ENCODE measurements at places on chromosomes 4 and X.

DNA sequence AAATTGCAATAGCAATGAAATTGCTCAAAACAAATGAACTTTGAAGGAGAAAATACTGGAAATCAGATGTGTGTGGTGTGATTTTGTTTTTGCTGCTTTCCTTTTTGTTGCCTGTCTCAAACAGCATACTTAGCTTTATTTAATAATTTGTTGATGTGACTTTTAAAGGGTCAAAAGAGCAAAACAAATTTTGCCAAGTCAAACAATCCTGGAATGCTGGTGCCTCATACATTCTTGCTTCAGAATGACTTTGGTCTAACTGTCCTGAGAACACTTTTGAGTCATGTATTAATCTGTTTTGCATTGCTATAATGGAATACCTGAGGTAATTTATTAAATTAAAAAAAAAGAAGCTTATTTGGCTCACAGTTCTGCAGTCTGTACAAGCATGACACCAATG, 3.4 kb downstream of the PF4V1 start:
- no peak for DNase-seq

DNA sequence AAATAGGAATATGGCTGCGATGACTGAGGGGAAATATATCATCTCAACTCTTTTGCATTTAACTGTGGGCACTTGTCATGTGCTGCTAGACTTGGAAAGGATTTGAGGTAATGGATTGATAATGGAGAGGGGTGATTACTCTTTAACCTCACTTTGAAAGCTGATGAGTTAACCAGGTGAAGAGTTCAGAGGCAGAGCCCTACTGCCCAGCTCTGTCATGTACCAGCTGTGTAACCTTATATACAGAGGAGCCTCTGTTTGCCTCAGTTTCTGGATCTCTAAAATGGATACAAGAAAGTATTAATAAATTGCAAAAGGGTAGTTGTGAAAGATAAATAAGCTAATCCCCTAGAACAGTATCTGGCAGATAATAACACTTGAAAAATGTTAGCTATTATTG, 51.5 kb downstream of the WDR19 start:
- DNase-seq: no peak

GRCh38 chr4:25021216-25021615, 9.5 kb downstream of the LGI2 start:
- no peak for DNase-seq

DNA sequence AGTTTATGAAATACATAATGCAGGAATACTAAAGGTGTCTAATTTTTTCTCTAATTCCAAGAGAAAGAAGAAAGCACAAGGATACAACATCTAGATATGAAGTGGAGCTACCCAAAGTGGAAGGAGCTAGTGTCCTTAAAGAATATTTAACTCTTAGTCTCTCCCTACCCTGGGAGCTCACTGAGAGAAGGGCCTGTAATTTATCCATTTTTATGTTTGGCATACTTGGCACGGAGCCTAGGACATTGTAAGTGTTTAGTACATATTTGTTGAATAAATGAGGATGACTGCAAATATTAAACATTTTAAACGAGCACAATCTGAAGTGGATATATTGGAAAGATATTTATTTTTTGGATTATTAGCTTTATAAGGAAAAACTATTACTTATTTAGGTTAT, 674.8 kb downstream of the IQCM start:
- DNase-seq: no peak

DNA sequence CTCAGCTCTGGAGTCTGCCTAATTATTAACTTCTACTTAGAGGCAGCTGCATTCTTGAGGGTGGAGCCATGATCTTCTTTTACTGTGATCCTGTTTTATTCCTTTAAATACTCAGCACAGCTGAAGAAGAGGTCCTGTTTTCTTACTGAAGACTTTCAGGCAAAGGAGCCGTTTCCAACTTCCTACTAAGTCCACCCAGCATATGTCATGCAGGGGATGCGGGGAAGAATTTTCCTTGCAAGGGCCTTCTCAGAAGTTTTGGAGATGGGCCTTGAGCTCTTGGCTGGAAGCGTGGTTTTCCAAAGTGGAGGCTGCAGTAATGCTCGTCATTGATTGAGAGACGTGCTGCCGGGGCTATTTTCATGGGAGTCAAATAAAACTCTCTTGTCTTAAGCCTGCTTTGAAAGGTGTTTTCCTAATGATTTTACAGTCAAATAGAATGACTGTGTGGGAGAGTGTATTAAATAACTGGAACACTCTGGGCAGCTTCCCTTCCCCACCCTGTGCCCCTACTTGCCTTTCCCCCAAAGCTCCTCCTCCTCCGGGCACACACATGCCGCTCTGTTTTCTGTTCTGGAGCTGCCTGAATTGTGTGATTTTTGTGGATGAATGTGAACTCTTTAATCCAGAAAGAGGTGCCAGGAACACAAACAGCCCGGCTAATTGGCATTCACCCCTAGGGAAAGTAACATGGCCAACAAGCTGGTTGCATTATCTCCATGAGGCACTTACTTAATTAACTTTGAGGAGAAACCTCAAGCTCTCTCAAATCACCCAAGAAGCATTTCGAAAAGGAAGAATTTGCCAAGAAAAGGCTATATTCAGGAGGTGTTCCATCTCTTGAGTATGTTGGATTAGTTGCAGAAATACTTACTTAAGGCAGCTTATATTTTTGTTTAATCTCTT, 28.1 kb downstream of the FGF2 start:
- DNase-seq: no peak

DNA sequence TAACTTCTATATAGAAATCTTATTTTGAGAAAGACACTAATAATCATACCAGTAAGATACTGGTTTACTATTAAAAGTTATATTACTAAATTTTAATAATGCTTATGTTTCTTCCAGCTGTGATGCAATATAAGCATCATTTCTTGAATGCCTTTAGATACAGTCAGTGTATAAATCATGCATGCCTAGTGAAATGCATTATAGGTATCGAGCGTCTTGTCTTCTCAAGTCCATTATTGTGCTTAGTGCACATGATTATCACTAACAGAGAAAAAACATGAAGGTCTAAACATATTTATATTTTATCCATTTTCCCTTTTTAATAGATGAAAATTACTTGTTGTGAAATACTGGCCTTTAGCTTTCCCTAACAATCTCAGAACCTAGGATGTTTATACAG, 1021.5 kb upstream of the AGA start:
- no peak for DNase-seq

DNA sequence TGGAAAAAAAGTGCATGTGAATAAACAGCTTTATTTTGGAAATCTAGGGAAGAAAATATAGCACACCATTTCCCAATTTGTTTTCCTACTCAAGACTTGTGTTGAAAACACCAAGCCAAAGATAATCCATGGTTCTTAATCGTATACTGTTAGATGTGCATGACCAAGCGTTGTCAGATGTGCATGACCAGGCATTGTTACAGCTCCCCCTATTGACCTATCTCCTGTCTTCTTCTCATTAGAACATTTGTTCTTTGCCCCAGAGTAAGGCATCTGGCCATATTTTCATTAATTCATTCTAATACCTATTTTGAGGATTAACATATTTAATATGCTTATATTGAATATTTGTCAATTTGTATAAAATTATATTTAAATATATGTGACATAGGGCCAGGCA, 14.4 kb upstream of the VCX start:
- DNase-seq: no peak

Data from stromal cell of bone marrow (primary cell).